ENCODE measurements at places on chromosomes 3 and 15.

DNA sequence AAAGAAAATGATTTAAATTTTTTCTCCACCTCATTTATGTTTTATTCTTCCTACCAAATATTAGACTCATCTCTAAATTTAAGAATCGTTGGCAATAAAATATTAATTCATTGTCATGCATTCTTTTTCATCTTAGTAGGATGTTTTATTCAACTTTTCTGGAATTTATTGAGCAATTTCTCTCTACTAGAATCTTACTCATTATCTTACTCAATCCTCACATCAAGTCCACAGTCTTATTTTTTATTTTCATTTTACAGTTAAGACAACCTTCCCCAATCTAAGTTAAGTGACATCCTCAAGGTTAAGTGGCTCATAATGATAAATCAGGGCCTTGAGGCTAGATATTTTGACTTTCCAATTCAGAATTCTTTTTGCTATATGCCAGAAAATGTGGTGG is 15.9 kb upstream of the ALDH1A2 start:
- no peak for DNase-seq

- DNase-seq: no peak
These were observed 12.0 kb downstream of the TTBK2 start for GRCh38 chr15:42908538-42908937.

GRCh38 chr3:112374333-112374734 is 41.4 kb downstream of the CD200 start:
- no peak for DNase-seq

DNA sequence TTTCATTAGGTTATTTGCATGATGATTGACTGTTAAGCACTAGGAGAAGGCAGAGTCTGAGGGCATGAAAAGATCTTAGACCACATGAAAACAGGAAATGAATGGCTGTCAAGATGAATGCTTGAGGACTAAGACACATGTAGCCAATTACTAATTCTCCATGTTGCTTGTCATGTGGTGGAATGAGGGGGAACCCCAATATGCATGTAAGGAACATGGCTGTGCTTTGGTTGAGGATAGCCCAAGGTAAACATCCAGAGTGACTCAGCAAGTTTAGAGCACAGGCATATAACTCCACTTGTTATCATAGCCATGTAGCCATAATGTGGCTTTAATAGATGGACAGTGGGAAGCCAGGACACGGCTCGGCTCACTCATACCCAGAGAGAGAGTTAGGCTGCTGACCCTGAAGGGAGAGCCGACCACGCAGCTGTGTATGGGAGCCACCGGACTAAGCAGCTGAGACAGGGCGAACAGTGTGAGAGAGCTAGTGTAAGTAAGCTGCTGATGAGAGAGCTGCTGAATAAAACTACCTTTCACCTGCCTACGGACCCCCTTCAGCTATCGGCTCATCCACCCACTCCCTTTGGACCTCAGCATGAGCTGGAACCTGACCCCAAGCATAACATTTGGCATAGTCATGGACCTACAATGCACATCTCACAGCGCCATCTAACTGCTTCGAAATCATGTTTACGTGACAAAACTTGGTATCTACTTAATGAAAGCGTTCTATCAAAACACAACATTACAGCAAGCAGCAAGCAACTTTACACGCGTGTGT is 37.6 kb downstream of the ANO10 start:
- no peak for DNase-seq

DNA sequence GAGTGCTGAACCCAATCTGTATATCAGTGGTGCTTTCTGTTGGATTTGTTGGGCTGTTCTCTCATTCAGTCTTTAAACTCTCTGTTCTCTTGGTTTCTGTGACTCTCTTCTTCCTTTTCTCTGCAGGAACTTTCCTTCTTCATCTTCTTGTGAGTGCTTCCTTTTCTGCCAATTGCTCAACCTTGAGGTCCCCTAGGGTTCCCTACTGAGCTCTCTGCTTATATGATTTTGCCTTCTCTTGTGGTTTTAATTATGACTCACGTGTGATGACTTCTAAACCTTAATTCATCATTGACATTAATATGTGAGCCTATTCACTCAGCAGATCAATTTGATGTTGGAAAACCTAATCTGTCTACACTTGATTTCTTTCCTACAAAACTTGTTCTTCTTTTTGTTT is 39.4 kb downstream of the MOBP start:
- no peak for DNase-seq

DNA sequence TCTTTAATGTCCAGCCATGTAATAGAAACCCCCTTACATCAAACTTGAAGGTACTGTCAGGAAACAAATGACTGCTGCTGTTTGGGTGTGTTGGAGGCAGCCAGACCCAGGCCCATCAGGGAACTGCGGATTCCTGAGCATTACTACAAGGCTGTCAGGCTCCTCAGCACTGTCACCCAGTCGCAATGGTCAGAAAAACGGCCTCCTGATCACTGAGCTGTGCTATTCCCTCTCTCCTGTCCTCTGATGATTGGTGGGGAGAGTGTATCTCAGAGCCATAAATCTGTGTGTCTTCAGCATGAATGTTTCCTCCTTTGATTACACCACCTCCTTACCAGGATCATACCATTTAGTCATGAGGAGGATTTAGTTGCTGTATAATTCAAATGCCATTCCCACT is 135.2 kb upstream of the GADL1 start:
- DNase-seq: no peak

DNA sequence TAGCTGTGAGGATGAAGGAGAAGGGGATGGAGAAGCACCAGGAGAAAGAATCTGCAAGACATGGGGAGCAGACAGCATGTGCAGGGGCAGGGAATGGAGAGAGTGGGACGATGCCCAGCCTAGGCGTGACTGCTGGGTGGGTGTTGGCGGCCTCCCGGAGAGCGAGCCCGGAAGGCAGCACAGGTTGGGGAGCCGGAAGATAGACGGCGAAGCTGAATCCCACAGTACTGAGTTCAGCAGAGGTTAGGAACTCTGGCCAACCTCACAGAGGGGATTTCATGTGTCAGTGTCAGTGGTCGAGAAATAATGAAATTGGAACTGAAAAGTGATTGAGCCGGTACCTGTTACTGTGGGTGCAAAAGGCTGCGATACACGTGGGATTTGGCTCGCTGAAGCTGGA is 55.2 kb downstream of the PXYLP1 start:
- DNase-seq: no peak

DNA sequence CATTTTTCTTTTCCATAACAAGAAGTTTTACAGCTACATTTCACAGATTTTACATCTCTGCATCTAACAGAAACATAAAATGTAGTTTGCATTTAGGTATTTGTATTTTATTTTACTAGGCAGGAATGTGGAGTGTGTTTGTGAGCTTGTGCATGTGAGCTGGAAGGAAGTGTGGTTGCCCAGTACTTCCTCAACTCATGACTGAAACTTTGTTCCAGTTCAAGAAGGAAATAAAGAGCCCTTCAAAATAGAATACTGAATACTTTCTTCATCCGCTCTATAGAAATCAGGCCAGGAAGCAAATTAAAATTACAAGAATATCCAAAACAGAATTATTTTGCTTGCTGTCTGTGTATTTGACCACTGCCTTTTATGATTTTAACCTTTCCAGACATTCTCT is 81.3 kb downstream of the CHL1 start:
- DNase-seq: no peak

- no peak for DNase-seq
These were observed 242.1 kb upstream of the C2CD4B start for GRCh38 chr15:62407216-62407615.

DNA sequence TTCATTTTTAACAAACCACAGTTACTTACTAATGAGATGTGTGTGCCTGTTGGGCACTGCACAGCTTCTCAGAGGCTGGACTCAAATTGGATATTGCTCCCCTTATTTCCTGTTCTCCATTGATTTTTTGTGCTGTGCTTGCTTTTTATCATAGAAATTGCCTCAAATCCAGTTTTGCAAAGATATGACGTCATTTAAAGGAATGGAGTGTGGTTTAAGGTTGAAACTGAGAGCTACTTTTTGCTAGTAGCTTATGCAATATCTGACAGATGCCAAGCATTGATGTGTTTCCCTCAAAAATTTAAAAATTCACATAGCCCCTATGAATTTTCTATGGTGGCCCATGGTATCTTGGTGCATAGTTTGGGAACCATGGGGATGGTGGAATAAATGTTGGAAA is 67.7 kb upstream of the ROPN1 start:
- DNase-seq: no peak

DNA sequence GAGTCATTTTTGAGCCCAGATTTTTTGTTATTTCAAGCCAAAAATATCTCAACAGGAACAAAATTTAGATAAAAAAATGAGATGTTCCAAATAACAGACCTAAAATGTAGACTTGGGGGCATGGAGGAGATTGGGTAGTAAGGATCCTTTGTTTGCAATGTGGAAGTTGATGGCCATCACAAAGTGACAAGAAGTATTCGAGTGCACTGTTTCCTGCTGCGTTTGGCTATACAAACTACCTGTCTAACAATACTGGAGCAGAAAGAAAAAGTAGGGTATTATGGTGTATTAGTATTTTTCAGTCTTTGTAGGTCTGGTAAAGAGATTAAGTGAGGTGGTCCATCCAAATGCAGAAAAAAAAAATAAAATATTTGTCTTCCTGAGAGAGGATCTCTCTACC is 284.2 kb downstream of the C3orf38 start:
- no peak for DNase-seq

DNA sequence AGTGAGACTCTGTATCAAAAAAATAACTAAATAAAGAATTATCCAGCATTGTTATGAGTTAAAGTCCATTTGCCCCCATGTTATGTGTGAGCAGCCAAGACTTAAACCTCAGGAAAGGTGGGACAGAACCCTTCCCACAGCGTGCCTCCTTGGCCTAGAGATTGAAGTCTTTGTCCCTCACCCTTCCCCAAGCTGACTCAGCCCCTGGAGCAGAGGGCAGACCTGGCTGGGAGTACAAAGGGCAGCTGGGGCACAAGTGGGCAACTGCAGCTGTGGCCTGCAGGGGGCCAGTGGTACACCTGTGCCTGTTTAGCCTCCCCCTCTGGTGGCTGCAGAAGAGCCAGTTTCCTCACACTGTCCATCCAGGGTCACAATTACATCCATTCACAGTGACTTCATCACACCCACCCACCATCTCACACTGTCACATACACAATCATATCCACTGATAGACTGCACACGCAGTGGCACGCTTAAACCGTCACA is 940 bp upstream of the ACY1 start:
- no peak for DNase-seq

- DNase-seq: no peak
These were observed 98.2 kb downstream of the PLCH1 start for GRCh38 chr3:155646669-155647068.

GRCh38 chr15:33545866-33546265 is 235.1 kb downstream of the RYR3 start:
- DNase-seq: no peak

- no peak for DNase-seq
These were observed at the start of gene ACAN for GRCh38 chr15:88803241-88803919. Gene ACAN, plus strand, starts transcription at chr15:88803436. Its CDS starts 32,771 bp downstream, at chr15:88836207.

- no peak for DNase-seq
These were observed 38.1 kb upstream of the SPPL2A start for GRCh38 chr15:50803479-50804180.

DNA sequence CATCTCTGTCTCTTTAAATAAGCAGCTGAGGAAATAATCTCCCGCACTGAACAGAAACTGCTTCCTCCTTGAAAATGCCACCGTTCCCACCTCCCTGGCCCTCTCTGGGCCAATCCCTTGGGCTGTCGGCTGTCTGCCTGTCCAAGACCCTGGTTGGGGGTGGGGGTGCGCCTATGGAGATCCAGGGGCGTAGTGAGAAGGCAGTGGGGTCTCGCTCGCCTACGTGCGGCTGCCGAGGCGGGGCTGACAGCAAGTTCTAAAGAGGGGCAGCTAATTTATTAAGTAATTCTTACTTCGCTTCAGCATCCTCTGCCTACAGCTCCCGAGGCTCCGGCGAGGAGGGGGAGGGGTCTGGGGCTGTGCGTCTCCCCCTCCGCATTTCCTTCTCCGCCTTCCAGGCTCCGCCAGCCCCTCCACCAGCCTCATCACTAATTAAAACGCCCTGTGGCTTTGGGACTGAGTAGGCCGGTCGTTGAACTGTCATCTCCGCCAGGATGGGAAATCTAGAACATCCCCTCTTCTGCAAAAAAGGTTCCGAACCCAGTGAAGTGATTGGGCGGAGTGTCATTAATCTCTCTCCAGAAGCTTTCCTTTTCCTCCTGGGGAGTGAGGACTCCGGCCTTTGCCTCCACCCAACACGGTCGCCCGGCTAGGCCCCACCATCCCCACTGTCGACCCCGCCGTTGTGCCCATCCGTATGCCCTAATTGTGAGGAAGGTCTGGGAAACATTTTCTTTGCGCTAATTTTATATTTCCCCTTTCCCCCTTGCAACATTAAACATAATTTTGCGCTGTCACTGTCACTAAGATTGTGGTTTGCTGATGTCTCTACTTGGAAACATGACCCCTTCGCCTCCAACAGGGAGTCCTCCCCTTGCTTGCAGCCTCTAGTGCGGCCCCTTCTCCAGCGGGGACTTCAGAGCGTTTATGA is 16.9 kb downstream of the NR2F2 start:
- DNase-seq: no peak

DNA sequence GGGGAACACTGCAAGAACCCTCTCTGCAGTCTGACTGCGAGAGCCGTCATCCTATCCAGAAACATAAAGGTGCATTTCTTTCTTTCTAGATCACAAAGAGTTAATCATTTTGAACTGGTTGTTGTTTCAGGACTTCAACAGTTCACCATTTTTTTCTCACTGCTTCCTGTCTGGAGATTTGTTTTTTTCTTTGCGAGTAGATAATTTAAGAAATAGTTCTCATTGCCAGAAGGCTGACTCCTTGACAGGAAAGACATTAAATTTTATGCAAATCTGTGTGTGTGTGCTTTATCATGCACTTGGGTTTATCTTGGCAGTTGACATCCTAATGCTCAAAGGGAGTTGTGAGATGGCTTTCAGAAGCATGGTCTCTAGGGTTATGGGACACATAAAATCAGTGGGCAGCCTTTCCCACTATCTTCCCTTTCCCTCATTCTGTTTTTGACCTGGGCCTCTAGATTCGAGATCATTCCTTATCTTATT is 123.5 kb upstream of the TBL1XR1 start:
- DNase-seq: no peak

DNA sequence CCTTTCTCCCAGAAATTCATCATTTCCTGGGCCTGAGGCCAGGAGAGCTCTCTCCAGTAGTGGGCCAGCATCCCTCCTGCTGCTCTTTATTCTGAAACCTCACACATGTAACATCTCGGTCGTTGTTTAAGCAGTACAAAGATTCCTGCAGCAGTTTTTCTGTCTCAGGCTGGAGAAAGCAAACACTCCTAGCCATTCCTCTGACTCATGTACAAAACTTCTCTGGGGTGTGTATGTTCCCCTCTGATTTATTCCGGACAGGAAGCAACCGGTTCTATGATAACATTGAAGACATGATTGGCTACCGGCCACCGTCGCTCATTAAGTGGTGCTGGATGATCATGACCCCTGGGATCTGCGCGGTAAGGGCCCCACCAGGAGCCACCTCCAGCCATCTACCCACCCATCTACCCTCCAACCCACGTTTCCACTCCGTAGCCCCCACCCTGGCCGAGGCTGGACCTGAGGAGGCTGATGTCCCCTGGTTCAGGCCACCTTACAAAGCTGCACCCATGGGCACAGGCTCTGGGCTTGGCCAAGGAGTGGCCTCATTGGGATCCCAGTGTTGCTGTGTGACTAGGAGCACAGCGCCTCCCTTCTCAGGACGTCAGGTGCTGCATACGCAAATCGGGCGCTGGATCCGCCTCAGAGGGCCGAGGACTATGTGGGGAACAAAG is 58.6 kb upstream of the SLC6A1 start:
- DNase-seq: no peak

- DNase-seq: no peak
These were observed 352.0 kb upstream of the ADAMTS9 start for GRCh38 chr3:65039754-65040210.

GRCh38 chr3:145209561-145209960 is 951.4 kb downstream of the PLOD2 start:
- no peak for DNase-seq

GRCh38 chr3:177177749-177178221 is 19.5 kb downstream of the TBL1XR1 start:
- no peak for DNase-seq

Data from naive thymus-derived CD4-positive, alpha-beta T cell (primary cell).